ENCODE measurements at places on chromosomes 11 and 22.

GRCh38 chr22:40084246-40084645 is 89.5 kb downstream of the FAM83F start:
- DNase-seq = no peak

DNA sequence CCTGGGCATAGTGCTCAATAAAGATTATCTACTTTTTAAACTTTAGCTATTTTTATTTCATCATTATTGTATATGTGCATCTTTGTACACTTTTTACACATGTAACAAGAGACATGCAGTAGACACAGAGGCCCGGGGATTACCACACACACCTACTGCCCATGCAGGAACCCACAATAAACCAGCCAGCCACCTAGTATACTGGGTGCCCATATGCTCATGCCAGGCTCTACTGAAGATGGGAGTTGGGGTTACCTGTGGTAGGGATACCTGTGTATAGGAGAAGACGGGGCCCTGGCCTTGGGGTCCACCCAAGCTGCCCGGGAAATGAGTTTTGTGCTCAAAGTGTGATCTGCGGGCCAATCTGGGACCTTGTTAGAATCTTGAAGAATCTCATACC is 31.2 kb upstream of the P2RY2 start:
- DNase-seq = no peak

DNA sequence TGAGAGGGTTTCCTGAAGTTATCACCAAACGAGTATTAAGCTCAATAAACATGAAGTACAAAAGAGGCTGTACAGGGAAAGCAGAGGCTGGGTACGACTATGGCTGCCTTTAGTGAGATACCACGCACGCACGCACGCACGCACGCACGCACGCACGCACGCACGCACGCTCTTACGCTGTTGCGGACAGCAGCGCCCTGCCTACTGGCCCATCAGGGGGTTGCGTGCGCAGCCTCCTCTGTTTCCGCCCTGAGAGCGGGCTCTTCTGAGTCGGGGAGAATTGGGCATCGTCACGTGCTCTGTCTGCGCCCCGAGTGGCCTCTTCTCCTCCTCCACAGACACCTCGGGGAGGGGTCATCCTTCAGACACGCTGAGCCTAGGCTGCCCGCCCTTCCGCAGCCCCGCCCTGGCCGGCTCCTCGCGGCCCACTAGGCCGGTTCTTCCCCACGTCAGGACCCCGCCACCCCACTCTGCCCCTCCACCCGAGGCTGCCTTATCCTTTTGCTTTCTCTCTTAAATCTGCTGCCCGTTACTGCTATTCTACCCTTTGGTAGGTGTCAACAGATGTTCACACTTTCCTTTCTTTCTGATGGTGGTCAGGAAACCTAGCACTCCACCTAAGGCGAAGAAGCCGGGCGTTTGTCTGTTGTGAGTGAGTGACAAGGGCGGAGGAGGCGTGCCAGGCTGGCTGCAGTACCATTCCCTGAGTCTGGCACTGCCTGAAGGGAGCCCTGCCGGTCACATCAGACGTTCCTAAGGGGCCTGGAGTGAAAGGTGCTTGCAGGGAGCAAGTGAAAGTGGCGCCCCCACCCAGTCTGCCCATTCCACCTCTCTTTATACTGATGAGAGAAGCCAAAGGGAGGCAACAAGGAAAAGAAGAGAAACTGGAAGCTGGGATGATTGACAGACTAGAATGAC is 300.4 kb upstream of the B3GAT1 start:
- no peak for DNase-seq

GRCh38 chr11:73990730-73991129 is 8.1 kb upstream of the UCP2 start:
- no peak for DNase-seq
